MM.1S (cell line): ENCODE measurements at places on chromosomes 2 and 18.

DNA sequence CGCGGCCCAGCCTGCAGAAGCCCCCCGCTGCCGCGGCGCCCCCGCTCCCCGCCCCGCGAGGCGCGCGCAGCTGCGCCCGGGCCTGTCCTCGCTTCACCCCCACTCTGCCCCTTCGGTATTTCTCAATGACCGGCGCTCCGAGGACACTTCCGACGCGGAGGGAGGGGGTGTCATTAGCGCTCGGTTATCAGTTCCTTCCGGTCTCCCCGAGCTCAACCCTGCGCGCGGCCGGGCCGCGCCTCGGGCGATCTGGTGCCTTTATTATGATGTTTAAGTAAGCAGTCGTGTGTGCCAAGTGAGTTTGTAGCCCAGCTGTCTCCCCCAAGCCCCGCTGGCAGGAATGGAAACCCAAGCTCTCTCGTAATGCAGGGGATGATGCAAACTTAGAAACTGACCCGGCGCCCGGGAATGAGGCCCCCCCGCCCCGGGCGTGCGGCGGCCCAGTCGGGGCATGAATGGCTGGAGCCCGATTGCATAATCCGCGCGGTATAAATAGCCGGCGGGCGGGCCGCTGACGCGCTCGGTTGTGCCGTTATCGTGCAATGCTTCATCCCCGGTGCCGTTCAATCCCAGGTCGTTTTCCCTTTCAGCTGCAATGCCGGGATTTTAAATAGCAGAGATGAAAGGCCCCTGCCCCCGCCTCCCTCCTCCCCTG, 3.9 kb upstream of the SPRED2 start:
- DNase-seq: peak; percentile 80

DNA sequence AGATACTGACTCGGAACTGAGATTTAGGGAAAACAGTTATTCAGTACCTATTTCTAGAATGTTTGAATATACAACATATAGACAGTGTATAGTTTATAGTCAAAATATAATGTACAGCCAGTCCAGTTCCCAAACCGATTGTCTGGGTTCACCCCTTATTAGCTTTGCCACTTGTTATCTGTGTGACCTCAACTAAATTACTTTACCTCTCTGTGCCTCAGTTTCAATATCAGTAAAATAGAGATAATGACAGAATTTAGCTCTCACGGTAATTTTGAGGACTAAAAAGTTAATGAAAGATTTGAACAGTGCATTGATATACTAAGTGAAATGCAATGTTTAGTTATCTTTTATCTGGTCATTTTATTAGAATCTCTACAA, 750 bp upstream of the RIOK3 start:
- DNase-seq: no peak

- DNase-seq: no peak
These were observed 84.1 kb downstream of the GLI2 start for GRCh38 chr2:120819720-120820210.

GRCh38 chr18:59008302-59008974, 131.2 kb upstream of the SEC11C start:
- DNase-seq: no peak

DNA sequence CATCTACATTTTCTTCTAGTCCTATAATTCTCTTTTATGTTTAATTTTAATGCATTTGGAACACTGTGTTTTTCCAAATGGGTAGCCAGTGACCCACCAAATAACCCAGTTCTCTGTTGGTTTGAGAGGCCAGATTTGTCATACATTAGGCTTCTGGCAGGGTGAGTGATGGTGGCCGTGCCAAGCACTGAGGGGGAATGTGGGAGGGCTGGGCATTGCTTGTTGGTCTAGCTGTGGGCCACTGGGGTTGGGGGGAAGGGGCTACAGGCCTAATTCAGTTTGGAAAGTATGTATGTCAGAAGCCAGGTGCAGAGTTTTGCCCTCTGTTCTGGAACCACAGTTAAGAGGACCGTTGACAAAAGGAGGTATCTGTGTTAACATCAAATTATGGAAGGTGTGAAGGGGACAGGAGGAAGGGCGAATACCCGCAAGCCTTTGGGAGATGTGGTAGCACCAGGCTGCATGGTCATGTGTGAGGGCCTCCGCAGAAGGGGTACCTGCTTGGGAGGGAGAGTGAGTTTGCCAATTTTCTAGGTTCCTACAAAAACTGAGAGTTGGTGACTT, 38.1 kb upstream of the SCLY start:
- DNase-seq: no peak

- no peak for DNase-seq
These were observed 127.2 kb downstream of the FHOD3 start for GRCh38 chr18:36424741-36425142.

DNA sequence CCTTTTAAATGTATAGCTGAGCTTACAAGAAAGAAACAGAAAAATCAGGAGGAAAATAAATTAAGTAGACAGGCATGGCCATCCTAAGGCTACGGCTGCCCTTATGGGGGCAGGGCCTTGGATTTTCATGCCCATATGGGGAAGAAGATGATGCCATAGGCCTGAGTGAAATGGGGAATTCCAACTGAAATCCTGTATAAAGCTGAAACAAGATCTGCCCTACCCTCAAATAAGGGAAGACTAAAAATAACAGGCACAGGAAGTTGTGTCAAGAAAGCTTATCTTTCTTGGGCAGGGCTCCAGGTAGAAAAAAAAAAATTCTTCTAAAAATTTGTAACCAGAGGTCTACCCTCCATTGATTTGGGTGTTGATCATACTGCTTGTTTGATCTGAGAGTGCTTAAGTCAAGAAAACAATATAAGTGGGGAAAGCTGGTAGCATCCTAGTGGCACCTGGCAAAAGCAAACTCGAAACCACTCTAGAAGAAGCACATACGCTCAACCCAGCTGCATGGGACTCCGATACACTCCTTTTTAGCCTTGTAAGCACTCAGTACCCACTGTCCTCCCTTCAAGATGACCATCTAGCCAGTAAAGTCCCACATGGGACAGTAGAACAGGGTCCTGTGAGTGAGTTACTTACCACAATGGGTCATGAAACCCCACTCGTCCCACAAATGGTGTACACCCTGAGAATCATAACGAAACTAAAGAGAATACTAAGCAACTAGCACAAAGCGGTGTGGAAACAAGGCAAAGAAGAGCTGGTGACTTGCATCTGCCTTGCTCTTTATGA, 22.3 kb downstream of the DNAH7 start:
- DNase-seq: peak; percentile 86

DNA sequence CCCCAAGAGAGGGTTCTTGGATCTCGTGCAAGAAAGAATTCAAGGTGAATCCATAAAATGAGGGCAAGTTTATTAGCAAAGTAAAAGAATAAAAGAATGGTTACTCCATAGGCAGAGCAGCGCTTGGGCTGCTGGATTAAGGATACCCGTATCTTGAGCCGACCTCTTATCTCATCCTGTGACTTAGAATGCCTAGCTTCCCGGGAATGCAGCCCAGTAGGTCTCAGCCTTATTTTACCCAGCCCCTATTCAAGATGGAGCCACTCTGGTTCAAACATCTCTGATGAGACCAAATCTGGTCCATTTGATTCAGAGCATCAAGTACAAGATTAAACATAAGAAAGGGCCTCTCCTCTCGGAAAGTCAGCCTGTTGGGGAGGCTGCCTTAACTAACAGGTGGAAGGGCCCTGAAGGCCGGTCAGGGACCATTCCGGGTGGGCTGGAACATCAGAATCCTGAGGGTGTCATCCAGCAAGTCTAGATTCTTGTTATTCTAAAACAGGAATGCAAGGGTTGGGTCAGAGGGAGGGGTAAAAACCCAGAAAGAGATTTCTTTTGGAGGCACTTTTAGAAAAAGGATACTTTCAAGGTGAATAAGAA, 5.8 kb downstream of the PSD4 start:
- DNase-seq: no peak

- no peak for DNase-seq
These were observed 60.8 kb downstream of the MOB4 start for GRCh38 chr2:197576631-197577030.

DNA sequence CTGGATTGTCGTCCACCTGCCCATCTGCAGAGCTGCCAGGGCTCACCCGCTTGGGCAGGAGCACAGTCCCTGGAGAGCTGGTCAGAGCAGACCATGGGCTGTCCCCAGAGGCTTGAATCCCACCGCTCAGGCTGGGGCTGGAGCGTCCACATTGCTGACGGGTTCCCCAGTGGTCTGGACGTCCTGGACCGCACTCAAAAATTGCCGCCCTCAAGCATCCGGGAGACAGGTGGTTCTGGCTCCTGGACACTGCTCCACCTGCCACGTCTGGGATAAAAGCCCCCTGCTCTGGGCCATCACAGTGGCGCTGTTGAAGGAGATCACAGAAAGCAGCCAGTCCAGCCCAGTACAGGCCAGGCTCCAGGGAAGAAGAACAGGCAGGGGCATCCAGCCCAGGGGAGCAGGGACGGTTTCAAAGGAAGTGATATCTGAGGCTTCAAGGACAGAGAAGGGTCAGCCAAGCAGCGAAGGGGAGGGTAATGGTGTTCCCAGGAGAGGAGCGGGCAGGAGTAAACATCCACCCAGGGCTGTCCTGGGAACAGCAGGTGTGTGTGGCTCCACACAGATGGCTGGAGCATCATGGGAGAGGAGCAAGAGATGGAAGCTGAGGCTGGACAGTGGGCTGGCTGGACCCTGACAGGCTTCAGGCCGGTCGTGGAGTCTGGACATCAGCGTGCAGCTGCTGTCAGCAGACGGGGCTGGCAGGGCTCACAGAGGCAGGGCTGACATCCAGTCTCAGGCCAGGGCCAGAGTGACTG, 21.9 kb upstream of the ID2 start:
- no peak for DNase-seq

GRCh38 chr18:26909599-26910290, 44.2 kb upstream of the AQP4 start:
- DNase-seq: no peak

DNA sequence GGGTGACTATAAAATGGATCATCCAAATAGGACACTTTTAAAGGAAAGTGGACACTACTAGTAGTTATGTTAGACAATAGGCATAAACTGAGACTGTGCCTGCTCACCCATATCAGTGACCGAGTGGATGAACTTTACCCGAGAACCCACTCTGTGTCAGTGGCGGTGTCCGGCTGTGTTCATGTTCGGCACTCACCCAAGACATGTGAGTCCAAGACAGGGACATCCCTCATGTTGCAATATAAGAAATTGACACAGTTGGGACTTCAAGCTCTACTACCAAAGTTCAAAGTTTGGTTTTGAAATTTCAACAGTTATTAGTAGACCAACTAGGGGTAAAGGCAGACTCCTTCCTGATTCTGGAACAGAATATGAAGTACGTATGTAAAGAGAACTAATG, 326.3 kb upstream of the TNP1 start:
- DNase-seq: no peak

GRCh38 chr2:12361506-12361905, 355.2 kb upstream of the TRIB2 start:
- DNase-seq: no peak

DNA sequence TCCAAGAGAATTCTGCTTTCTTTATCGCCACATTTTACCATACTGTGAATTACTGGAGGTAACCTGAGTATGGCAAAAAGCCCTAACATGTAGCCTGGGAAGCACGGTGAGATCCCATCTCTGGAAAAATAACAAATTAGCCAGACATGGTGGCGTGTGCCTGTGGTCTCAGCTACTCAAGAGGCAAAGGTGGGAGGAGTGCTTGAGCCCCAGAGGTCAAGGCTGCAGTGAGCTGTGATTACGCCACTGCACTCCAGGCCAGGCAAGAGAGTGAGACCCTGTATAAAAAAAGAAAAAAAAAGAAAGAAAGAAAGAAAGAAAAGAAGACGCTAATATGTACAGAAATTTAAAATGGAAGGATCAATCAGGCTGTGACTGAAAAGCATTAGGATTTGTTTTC, 57.7 kb upstream of the SESTD1 start:
- no peak for DNase-seq

- DNase-seq: no peak
These were observed 100.5 kb upstream of the UNC80 start for GRCh38 chr2:209671020-209671680.

GRCh38 chr2:8677646-8678592, 3.9 kb upstream of the ID2 start:
- peak; percentile 48 for DNase-seq

DNA sequence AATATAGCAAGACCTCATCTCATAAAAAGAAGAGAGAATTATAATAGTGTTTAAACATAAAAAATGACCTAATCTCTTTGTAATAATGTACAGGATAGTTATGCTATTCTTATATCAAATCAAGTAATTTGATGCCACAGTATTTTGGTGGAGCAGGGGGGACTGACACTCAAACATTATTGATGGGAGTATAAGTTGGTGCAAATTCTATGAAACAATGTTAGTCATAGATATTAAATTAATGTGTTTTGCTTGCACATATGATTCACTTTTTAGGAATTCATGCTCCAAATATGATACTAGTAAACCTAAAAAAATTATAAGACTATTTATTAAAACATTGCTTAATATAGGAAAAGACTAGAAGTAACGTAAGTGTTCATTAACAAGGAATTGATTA, 256.1 kb upstream of the SYT4 start:
- no peak for DNase-seq

GRCh38 chr2:69138793-69139459, 125.9 kb downstream of the ANTXR1 start:
- no peak for DNase-seq

DNA sequence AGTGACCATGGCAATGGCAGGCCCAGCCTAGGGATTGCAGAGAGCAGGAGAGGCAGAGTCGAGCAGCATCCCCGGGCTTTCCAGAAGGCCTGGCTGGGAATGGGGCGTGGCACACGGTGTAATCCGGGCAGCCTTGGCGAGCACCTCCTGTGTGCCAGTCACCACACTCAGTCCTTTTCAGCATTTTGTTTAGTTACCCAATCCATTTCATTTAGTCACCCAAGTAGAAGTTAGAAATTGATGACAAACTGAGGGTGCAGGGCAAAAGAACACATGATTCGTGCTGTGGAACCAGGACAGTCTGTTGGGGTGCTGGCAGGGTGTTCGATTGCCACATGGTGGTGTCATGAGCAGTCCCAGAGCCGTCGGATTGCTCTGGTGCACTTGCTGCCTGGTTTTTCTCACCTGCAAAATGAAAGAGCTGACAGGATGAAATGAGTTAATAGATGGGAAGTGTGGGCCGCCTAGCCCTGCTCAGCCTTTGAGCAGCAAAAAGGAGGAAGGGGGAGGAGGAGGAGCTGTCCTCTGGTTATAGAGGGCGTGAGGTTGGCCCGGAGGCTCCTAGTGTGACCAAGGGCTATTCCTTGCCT, 299.4 kb downstream of the AGAP1 start:
- DNase-seq: no peak
